ENCODE measurements at places on chromosomes 5 and 9.

- no peak for DNase-seq
Observed at GRCh38 chr9:85038824-85039608, 369.5 kb downstream of the NTRK2 start.

DNA sequence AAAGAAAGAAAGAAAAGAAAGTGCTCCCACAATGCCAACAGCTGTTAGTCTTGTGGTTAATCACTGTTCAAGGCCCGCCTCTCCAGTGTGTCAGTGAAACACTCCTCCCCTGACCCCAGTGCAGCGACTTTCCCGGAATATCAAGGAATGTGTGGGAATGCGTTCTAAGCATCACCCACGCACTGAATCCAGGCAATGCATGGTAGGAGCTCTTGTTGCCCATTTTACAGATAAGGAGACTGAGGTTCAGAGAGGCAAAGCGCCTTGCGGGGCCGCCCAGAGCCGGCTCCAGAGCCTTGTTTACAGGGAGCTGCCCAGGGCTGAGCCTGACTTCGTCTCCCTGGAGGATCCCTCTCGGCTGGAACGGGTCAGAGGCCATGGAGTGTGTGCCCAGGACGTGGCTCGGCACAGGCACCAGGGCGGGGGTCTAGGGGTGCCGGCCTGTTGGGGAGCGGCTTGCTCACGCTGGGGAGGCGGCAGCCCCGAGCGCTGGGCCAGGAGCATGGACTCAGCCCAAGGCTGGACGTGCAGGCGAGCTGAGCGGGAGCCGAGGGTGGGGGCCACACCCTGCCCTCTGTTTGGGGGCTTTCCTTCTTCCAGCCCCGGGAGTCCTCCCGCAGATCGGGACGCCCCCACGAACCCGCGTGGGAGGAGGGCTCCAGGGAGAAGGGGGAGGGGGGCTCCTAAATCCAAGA lies 823 bp downstream of the ST6GALNAC6 start:
- no peak for DNase-seq

GRCh38 chr9:86405926-86406325 lies 51.7 kb upstream of the TUT7 start:
- DNase-seq, result no peak

GRCh38 chr5:15844871-15845270 lies 334.7 kb downstream of the MARCHF11 start:
- DNase-seq, result no peak

DNA sequence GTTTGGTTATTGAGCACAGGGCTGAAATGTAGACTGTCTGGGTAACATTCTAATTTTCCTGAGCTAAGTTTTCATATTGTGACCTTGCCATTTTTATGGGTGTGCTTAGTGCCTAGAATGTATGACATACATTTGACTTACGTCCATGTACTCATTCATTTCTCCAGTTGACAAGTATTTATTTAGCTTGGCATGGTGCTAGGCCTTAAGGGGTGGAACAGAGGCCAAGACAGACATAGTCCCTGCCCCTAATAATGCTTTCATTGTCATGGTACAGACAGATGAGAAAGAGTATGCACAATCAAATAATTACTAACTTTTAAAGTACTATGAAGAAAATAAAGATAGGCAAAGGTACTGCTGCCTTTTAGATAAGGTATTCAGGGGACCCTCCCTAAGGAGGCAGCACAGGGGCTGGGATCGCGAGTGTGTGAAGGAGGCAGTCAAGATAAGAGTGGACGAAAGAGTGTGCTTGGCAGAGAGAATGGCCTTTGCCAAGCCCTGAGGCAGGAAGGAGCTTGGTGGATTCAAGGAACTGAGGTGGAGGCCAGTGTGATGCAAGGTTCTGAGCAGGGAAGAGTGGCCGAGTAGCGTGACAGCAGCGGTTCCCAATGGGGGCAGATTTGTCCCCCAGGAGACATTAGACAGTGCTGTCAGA lies 128.0 kb downstream of the PIP5K1B start:
- no peak for DNase-seq

GRCh38 chr5:169354263-169354662 lies 53.3 kb upstream of the SLIT3 start:
- DNase-seq, result no peak

GRCh38 chr9:5854063-5854790 lies 21.3 kb upstream of the ERMP1 start:
- DNase-seq, result no peak

GRCh38 chr5:53479590-53480415 lies 626 bp upstream of the FST start:
- DNase-seq, result peak; percentile 58

- no peak for DNase-seq
Observed at GRCh38 chr5:180990086-180990881, 1.6 kb downstream of the BTNL3 start.
